ENCODE measurements at places on chromosomes 3 and 15.

DNA sequence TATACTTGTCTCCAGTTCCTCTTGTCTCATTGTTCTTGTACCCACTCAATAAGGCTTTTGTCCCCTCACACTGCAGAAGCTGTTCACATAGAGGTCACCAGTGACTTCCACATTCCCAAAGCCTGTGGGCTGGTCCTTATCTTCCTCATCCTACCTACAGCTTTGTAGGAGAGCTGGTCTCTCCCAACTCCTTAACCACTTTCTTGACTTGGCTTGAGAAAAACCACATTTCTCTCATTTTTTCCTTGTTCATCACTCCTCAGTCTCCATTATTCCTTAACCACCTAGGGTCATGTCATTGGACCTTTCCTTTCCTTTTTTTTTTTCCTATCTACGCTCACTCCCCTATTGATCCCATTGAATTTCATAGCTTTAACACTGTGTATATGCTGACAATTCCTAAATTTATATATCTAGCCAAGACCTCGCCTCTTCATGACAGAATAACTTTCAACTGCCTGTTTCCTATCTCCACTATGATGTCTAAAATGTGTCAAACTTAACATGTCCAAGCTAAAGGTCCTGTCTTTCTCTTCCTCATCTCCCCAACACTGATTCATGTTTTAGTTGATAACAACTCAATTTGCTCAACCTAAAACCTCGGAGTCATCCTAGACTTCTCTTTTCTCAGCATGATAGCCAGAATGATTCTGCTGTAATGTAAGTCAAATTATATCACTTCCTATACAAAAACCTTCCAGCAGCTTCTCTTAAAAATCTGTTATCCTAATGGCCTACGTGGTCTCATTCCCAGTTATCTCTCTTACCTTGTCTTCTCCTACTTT, 49.5 kb downstream of the CEP63 start:
- no peak for DNase-seq

DNA sequence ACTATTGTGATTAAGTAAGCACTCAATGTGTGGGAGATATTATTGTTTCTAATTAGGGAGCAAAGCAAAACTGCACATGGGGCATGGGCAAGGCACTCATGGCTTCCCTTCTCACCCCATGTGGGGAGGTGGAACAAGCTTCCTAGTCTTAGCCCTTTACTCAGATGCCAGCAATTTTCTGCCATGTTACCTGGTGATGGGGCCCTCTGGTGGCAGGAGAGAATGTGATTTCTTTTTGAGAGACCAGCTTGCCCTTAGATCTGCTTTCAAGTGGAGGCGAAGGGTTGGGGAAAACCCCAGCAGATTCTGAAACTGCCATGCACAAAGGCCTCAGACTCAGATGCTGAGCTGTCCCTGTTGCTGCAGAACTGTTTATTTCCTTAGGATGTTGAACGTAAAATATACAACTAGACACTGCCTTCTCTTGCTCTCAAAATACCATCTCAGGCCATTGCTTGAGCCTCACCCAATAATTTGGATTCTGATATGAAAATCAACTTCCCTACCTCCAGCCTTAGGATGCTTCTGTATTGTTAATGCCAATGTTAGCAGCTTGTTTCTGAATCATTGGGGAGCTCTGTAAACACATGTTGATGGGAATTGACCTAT, 130.2 kb upstream of the TPRG1 start:
- DNase-seq = peak; percentile 42

DNA sequence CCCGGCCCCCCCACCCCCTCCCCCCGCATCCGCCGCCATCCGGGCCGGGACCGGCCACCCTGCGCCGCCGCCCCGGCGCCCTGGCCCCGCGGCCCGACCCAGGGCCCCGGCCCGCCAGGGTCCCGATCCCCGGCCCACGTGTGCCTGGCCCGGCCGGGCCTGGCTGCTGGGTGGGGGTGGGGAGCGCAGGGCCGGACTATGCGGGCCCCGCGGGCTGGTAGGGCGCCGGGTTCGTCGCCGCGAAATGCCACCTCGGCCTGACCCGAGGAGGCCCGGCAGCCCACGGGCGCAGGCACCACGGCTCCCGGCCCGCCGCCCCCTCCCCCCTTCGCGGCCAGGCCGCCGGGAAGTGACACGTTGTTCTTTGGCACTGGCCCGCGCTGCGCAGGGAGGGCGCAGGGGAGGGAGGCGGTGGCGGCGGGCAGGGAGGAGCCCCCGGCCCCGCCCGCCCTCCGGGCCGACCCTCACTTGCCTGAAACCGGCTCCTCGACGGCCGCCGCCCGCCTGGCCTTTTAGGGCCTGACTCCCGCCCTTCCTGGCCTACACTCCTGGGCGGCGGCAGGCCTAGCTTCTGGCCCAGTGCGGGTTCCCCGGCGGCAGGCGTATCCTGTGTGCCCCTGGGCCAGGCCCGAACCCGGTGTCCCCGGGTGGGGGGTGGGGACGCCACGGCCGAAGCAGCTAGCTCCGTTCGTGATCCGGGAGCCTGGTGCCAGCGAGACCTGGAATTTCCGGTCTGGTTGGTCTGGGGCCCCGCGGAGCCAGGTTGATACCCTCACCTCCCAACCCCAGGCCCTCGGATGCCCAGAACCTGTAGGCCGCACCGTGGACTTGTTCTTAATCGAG, 515 bp downstream of the EIF4G1 start:
- DNase-seq = peak; percentile 46

DNA sequence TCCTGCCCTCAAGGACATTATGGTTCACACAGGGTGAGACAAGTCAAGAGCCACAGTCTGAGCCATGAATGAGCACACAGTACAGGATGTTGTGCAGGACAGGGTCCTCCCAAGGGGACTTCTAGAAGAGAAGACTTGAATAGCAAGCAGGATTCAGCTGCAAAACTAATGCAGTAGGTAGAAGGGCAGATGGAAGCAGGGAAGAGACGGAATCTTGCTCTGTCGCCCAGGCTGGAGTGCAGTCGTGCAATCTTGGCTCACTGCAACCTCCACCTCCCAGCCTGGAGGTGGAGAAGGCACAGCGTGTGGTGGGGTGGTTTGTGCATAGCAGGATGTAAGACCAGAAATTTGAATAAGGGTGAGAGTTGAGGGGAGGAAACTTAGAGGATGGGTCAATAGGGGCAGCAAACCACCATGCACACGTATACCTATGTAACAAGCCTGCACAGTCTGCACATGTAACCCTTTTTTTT, 8.0 kb downstream of the BCL2L10 start:
- no peak for DNase-seq

GRCh38 chr15:40266828-40267304, 16.0 kb downstream of the ANKRD63 start:
- peak; percentile 91 for DNase-seq

DNA sequence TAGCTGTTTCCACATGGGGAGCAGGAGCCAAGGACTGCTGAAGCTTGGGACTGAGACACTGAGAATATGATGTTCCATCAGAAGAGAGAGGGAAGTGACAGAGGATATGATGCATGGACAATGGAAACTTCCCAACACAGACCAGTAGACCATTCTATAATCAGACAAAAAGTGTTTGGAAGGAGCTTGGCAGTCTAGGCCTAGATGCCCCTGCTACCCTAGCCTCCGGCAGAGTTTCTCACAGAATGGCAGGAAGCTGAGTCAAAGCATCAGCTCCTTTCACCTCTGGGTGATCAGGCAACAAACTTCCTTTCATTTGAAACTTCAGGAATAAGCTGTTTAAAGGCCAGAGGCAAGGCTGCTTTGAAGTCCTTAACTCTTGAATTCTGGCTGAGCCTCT, 222.0 kb downstream of the NEK10 start:
- no peak for DNase-seq

GRCh38 chr15:33371159-33371558, 60.4 kb downstream of the RYR3 start:
- DNase-seq = no peak

DNA sequence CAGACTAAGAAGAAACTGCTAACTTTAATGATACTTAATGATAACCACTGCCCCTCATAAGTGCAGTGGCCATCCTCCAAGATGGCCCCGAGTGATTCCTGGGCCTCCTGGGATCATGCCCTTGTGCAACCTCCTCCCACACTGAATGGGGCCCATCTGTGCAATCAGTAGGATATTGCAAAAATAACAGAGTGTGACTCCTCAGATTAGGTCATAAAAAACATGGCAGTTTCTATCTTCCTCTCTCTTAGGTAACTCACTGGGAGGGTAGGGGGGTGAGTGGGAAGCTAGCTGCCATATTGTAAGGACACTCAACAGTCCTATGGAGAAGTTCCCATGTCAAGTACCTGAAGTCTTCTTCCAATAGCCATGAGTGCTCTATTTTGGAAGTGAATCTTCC, 173.0 kb downstream of the SHQ1 start:
- no peak for DNase-seq

DNA sequence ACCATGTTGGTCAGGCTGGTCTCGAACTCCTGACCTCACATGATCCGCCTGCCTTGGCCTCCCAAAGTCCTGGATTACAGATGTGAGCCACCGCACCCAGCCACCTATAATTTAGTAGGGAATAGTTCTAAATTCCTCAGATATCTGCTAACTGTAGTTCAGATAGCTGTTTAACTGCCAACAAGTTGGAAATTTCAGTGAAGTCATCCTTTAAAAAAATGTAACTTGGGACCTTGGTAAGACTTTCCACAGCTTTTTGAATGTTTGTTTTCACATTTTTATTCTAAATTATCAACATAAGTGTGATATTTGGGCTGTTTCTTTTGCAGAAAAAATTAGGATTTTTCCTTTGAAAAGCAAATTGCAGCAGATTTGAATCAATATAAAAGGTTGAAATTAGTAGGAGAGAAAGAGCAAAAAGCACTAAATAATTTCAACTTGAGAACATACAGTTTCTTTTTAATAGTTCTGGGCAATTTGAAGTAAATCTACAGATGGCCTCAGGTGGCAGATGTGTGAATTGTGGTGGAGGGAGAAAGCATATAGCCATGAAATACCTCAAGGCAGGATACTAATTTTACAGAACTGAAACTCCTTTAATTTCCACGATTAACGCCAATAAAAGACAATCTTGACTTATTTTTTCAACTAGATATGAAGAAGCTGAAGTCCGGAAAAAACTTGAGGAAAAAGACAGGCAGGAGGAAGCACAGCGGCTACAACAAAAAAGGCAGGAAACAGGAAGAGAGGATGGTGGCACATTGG, 34.3 kb downstream of the USP8 start:
- DNase-seq = no peak

GRCh38 chr3:181999314-181999713, 287.6 kb downstream of the SOX2 start:
- DNase-seq = no peak

GRCh38 chr3:197350446-197350845, 52.0 kb upstream of the DLG1 start:
- no peak for DNase-seq

DNA sequence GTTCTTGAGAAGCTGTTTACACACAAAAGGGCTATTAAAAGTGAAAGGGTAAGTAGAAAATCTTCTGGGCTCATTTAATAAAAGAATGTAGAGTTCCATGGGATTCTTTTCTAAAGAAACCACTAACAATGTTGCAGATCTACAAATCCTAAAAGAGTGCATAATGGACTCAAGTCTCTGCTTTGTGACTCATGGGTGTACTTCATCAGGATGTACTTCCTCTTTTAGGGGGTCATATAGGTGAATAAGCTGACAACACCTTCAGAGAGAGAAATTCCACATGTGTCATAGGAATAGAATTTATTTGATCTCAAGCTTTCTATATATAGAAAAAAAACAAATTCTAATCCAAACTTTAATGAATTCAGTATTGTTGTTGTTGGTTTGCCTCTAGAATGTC, 355.5 kb downstream of the TIGIT start:
- DNase-seq = peak; percentile 87

DNA sequence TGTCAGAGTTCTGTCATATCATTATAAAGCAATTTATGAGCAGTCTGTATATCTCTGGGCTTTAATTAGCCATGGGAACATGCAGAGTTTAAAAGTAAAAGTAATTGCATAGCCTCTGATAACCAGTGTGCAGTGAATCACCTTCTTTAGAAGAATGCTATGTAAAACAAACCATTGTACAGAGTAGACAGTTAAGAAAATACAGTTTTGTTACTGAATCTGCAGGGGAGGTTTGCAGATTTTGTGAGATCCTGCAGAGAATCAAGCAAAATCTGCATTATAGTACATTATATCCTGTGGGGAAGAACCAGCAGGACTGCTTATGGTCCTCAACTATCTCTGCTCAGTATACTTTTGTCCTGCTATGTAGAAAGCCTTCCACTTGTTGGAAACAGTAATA, 396.2 kb upstream of the NAALADL2 start:
- DNase-seq = no peak

GRCh38 chr3:161893972-161894371, 397.4 kb downstream of the OTOL1 start:
- DNase-seq = peak; percentile 8

- no peak for DNase-seq
Observed at GRCh38 chr3:83524901-83525300, 1433.9 kb upstream of the CADM2 start.

DNA sequence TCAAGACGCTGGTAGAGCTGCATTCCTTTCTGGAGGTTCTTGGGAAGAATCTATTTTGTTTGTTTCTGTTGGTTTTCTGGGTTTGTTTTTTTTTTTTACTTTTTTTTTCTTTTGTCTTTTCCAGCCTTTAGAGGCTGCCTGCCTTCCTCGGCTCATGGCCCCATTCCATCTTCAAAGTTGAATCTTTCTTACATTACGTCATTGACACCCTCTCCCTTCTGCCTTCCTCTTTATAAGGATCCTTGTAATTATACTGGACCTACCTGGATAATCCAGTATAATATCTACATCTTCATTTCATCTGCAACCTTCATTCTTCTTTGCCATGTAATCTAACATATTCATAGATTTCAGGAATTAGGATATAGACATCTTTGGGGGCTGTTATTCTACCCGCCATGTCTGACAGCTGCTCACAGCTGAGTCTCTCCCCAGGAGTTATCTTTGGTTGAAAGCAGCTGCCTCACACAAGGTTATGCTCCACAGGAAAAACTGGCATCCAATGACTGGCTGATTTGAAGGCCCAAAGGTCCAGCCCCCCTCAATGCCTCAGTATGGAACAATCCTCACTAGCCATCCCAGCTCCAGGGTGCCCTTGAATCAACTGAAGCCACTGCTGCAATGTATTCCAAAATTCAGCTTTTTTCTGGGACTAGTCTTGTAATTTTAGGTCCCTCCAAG, 38.4 kb upstream of the THBS1 start:
- no peak for DNase-seq

DNA sequence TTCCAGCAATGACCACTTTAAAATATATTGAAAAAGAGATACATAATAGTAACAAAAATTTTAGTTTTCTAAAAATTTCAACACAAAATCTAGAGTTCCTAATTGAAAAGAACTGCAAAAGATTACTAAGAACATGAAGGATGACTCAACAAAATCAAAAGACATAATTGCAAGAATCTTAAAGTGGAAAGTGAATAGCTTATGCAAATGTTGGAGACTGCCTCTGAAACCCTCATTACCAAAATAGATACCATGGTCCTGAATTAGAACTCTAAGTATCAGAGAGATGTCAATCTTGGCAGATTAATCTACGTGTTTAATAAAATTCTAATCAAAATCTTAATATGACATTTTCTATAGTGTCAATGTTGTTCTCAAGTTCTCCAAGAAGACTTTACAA, 60.7 kb upstream of the SGO1 start:
- no peak for DNase-seq

Data from RKO (cell line).